ENCODE measurements at places on chromosomes 16 and 17. TPM values are rescaled to one million over a fixed set of nuclear protein-coding genes. Genes with fewer than 3 reads are reported as not detected.

Gene ATP1B2
- total RNA-seq, result 74.5 TPM

DNA sequence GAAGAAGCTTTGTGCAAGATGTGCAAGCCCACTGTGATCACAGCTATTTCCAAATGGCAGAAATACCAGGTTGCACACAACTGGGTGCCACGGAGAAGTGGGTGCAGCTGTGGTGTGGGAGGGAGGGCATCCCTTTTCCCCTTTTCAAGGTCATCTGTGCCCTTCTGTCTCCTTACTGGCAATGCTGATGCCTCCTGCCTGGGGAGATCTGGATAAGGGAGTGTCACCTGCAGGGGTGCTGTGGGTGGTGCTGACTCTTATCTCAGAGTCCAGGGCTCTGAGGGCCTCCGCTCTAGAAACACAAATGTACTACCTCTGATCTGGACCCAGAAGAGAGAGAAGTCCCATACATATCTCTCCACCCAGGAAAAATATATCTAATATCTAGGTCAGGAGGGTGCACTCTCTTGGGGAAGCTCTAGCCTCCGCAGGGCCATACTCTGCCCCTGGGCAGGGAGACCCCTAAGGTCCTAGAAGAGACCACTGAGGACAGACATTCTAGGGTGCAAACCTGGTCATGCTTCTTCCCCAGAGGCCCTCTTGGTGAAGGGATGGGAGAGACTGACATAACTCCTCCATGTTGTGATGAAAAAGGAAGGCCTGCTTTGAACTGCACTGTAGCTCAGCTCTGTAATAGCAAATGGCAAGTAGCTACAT is 18.5 kb downstream of the NPRL3 start:
- H3K4me3 ChIP-seq, result no peak overlapping the region
- no peaks in the 10 kb centered on the region for H3K4me1 ChIP-seq
- H3K36me3 ChIP-seq, result no peaks in the 10 kb centered on the region
- no peak overlapping the region for H3K27ac ChIP-seq
- no peak for DNase-seq
- no peaks in the 10 kb centered on the region for H3K27me3 ChIP-seq

DNA sequence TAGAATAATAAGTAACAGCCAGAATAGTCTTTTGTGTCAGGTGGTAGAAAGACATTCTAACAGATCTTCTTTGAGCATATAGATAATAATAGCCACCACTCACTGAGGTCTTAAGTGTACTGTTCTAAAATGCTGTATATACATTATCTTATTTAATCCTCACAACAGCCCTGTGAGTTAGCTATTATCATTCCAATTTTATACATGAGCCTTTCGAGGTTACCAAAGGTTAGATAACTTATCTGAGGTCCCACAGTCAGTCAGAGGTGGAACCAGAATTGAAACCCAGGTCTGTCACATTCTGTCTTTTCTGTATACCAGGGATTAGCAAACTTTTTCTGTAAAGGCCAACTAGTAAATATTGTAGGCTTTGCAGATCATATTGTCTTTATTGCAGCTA is 23.2 kb downstream of the REXO5 start:
- H3K4me1 ChIP-seq, result no peaks in the 10 kb centered on the region
- H3K36me3 ChIP-seq, result no peaks in the 10 kb centered on the region
- no peaks in the 10 kb centered on the region for H3K27me3 ChIP-seq
- no peak for DNase-seq

Gene NAGS
- total RNA-seq, result 1.6 TPM

DNA sequence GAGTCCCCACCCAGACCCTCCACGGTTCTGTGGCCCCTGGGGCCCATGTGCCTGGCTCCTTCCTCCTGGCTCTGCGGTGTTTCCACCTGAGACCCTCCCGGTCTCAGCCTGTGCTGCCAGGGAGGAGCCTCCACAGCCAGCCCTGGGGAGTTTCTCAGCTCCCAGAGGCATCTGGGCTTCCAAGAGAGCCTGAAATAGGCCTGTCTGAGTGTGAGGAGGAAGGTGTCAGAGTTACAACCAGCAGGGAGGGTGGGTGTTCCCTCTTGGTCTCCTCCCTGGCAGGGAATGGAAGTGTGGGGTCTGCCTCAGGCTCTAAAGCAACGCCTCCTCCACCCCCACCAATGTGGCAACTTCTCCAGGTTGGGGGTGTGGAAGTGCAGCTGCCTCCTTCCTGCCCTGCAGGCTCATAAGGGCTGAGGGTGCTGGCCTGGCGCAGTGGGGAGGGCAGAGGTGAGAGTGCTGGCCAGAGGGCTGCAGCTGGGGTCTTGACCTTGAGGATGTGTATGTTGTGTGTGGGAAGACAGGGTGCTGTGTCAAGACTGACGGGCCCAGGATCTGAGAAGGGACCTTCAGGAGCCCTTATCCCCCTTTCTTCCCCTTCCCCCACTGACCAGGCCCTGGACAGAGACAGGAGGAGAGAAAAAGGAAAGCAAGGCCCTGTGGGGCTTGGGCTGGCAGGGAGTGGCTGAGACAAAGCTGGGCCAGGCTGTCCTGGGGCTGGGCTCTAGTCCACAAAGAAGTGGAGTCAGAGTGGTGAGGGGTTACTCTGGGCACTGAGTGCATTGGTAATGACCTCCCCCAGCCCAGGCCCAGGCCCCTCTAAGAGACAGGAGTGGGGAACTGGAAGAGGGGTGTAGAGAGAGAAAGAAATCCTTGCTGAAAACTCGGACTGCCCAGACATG is 2.4 kb downstream of the CYGB start:
- DNase-seq, result no peak
- peaks cover 16% of the 10 kb centered on the region for H3K4me1 ChIP-seq
- no peaks in the 10 kb centered on the region for H3K27me3 ChIP-seq
- H3K36me3 ChIP-seq, result no peaks in the 10 kb centered on the region
- no peak overlapping the region for H3K4me3 ChIP-seq
- H3K27ac ChIP-seq, result no peak overlapping the region

DNA sequence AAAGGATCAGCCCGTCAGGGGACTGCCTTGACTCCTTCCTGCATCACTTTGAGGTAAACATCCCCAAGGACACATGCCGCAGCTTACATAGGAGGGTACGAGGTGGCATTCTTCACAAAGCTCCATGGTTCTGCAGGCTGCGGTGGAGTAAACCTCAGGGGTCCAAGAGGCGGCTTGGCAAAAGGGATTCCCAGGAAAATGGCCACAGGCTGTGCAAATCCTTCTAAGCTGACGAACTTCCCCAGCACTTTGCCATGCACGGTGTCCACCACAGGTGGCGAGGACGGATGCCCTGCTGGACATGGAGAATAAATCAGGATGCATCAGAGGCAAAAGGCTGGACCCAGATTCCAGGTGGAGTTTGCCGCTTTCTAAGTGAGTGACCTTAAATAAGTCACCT is 4.2 kb downstream of the CES1 start:
- no peak overlapping the region for H3K27ac ChIP-seq
- no peaks in the 10 kb centered on the region for H3K4me1 ChIP-seq
- no peaks in the 10 kb centered on the region for H3K36me3 ChIP-seq
- DNase-seq, result no peak
- no peaks in the 10 kb centered on the region for H3K27me3 ChIP-seq

- DNase-seq, result no peak
- no peak overlapping the region for H3K4me3 ChIP-seq
- no peaks in the 10 kb centered on the region for H3K27me3 ChIP-seq
- H3K4me1 ChIP-seq, result peaks cover 22% of the 10 kb centered on the region
Observed at GRCh38 chr17:4594931-4595684, 10.8 kb downstream of the SMTNL2 start.

All from ovary (tissue), 10 donors.